Hematopoietic multipotent progenitor cell treated with erythropoietin and hydrocortisone succinate and interleukin-3 and kit ligand, for 15 days (in vitro differentiated cells): ENCODE measurements at places on chromosomes 6 and 20.

DNA sequence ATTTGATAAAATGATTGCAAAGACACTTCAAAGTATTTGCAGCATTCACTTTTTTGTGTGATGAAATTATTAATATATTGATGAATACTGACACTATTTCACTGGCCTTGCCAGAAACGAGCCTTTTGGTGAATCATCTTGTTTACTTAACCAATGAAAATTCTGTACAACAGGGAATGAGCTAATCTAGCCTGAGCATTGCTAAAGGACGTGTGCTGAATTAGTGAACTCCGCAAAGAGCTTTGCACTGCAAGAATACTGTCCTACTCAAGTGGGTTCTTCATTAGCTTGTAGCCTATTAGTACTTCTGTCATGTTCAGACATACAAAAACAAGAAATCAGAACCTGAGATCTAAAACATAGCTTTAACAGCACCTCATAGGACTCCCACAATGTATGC lies 172.0 kb upstream of the NRSN1 start:
- no peak for DNase-seq

GRCh38 chr6:13089296-13089994 lies 238.9 kb downstream of the TBC1D7 start:
- DNase-seq, result no peak

GRCh38 chr6:36822506-36823269 lies 16.6 kb downstream of the CPNE5 start:
- DNase-seq, result no peak

- DNase-seq, result no peak
Measured at GRCh38 chr6:44061375-44062104, 65.7 kb downstream of the MRPL14 start.

- DNase-seq, result no peak
Measured at GRCh38 chr6:157648561-157648960, 174.5 kb upstream of the SNX9 start.

- no peak for DNase-seq
Measured at GRCh38 chr20:1842281-1842680, 52.9 kb upstream of the SIRPA start.

- DNase-seq, result no peak
Measured at GRCh38 chr6:11798096-11798495, 19.5 kb upstream of the ADTRP start.

DNA sequence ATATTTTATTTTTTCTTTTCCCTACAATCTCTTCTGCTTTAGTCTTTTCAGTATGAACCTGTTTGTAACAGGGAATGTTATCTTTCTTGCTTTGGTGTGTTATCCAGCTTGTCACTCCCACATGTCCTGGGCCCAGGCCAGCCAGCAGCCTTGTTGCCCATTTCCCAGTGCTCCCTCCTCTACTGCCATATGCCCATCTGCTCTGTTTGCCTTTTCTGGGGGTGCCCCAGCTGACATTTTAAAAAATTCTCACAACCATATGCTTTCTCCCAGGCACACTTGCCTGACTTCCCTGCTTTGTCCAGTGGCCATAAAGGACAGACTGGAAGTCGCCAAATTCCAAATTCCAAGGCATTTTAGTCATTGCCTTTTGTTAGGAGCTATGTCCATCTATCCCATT lies 23.6 kb upstream of the LMBRD1 start:
- no peak for DNase-seq

DNA sequence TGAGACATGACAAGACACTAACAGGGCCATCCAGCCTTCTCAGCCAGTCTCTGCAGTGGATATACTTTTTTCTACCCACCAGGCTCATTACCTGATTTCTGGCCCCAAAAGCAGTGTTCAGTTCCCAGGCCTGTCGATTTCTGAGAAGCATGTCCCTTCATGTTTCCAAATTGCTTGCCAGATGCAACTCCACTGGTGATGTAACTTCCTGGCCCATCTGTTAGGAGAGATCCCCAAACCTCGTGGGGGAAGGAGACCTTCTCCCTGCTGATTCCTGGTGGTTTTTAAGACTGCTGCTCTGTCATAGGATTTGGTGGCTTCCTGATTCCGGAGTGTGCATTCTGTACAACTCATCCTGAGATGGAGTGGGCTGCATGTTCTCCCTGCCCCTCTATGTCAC lies 31.6 kb upstream of the MRPS10 start:
- no peak for DNase-seq

GRCh38 chr6:90074161-90074850 lies 180.0 kb downstream of the GJA10 start:
- no peak for DNase-seq

DNA sequence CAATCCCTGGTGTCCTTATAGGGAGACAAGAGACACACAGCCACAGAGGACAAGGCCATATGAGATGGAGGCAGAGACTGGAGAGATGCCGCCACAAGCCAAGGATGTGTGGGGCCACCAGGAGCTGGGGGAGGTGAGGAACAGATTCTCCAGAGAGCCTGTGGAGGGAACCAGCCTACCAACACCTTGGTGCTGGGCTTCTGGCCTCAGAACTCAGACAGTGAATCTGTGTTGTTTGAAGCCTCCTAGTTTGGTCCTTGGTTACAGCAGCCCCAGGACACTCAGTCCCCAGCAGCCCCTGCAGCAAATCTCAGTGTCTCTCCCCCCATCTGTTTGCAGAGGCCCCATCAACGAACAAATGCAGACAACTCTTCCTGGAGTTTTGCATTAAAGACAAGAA lies 73.2 kb upstream of the BHLHE23 start:
- no peak for DNase-seq

DNA sequence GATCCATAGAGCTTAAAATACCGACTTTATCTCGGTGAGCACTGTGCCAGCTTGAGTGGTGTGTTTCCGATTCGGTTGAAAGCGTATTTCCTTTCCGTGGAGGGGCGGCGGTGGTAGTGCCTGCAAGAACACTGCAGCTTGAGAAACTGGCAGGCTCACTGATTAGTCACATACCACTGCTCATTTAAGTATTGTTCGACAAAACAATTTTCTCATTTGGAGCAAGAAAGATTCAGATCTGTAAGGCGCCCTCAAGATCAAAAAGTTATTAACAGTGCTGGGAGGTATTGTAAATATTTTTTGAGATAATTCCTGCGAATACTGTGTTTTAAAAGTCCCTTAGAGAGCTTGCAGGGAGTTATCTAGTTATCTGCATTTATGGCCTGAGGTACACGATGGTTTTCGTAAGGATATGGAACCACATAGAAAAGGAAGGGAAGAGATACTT lies 1.3 kb downstream of the MAPK14 start:
- peak; percentile 80 for DNase-seq

DNA sequence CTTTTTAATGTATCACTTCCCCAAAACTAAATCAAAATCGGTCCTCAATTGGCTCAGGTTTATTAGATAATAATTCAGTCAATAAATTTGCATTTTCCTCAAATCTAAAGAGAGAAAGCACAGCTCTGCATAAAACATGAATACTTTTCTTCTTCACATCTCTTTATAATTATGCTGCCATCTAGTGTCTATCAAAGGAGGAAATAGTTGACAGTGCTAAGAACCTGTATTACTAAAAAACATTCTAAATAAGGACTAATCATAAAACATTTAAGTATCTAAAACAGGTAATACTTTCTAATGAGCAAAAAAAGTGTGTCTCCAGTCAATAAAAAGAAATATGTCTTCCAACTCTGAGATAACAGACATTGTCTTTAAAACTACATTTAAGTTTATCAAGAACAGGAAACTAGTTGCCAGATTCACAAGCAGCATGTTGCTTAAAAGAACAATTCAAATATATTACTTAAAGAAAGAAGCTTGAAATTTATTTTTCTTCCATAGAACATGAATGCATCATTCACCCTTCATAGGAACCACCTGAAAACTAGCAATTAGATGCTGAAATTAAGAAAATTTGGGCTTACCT lies 56.5 kb upstream of the DST start:
- no peak for DNase-seq

GRCh38 chr20:19275630-19276071 lies 63.2 kb downstream of the SLC24A3 start:
- DNase-seq, result no peak

DNA sequence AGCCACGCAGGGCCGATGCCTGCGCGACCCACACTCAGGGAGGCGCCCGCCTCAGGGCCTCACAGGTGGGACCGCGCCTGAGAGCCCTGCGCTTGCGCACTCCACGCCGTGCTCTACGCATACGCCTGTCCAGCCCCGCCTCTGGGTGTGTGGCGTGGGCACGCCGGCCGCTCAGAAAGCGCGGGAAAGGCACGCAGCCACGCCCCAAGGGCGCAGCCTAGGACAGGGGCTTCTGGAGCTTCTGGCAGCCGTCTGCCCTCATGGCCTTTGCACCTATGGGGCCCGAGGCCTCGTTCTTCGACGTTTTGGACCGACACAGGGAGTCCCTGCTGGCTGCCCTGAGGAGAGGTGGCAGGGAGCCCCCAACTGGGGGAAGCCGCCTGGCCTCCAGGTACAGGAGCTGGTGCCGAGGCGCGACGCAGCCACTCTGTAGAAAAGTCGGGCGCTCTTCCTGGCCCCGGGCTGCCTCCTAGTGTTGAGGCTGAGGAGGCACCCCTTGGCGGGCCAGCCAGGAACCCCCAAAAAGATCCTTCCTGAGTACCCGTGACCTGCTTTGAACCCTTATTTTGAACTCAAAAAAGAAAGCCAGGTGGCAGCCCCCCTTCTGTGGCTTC lies at the start of gene SPO11:
TSS of gene SPO11 (plus strand) at position 196 of the 614 bp plus-strand sequence. CDS start at position 261, 65 bp downstream.
- DNase-seq, result no peak

GRCh38 chr6:114941078-114941477 lies 598.3 kb upstream of the HS3ST5 start:
- DNase-seq, result no peak

DNA sequence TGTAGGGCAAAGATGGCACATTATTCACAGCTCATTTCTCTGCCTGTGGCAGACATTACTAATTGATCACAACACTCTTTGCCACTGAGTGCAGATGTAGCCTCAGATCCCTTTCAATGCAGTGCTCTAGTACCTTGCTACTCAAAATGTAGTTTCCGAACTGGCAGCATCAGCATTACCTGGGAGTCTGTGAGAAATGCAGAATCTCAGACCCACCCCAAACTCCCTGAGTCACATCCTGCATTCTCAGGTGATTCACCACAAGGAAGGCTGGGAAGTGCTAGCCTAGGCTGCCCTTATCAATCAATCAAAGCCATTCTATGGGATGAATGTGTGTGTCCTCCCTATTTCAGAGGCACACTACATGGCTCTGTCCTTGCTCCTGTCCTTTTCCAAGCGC lies 58.5 kb downstream of the PCNA start:
- DNase-seq, result no peak

GRCh38 chr20:43945391-43946205 lies 30.9 kb downstream of the TOX2 start:
- no peak for DNase-seq

- no peak for DNase-seq
Measured at GRCh38 chr6:118387921-118388701, 160.0 kb upstream of the PLN start.

DNA sequence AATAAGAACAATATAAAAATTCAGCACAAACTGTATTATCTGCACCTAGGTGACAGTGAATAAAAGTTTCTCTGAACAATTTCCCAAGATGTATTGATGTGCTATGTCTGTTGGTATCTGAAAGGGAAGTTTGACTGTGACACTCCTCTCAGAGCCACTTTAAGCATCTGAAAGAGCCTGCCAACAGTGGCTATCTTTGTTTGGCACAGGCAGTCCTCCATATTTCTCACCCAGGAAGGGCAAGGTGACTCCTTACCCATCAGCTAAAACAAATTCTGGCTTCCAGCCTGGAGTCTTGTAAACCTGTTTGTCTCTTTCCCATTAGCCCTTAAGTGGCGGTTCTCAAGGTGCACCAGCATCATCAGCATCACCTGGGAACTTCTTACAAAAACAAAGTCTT lies 122.4 kb upstream of the VGLL2 start:
- no peak for DNase-seq

- DNase-seq, result no peak
Measured at GRCh38 chr6:152295920-152296319, 341.2 kb downstream of the SYNE1 start.

DNA sequence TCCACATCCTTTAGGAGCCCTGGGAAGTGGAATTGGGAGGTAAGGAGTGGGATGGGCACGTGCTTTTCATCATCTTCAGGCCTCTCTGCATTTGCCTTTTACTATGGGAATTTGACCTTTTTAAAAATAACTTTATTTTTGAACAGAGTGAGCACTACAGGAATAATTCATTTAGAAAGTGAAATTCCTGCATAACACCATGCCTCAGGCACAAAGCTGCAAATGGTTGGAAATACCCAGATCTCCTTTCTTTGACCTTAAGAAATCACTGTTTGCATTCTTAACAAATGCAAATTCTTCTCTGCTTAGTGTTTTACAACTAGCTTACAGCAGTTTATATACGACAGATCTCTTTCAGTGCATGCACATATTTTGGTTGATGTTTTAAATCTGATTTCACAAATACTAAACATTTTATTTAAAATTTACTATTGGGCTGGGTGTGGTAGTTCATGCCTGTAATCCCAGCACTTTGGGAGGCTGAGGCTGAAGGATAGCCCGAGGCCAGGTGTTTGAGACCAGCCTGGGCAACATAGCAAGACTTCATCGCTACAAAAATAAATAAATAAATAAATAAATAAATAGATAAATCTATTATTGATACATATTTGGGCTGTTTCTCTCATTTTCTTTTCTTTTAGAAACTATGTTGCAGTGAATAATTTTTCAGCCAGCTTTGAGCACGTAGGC lies 24.5 kb downstream of the CST8 start:
- no peak for DNase-seq

DNA sequence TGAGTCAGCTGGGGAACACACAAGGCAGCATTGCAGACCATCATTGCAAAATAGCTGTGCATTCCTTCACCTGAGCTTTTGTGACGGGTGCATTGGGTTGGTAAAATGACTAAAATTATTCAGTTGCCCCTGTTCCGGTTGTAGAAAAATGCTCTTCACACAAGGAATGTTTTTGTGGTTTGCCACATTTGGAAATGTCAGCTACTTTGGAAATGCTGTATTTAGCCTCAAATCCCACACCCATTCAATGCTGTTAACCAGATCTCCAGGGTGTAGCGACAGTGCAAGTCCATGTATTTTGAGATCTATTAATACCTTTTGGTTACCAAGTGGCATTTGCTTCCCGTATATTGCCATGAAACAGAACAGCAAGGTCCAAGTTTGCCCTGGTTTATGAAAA lies 201.2 kb downstream of the FOXA2 start:
- DNase-seq, result no peak

DNA sequence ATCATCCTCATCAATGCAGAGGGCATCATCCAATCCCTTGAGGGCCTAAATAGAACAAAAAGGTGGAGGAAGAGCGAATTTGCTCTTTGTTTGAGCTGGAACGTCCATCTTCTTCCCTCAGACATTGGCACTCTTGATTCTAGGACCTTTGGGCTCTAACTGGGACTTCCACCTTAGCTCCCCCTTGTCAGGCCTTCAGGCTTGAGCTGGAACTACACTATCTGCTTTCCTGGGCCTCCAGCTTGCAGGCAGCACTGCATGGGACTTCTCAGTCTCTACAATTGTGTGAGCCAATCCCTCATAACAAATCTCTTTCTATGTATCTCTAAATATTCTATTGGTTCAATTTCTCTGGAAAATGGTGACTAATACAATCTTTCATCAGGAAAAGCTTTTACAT lies 155.4 kb downstream of the MCHR2 start:
- DNase-seq, result no peak

GRCh38 chr20:62354811-62355341 lies 12.2 kb downstream of the LAMA5 start:
- DNase-seq, result no peak
